ENCODE measurements at places on chromosomes 6 and 20. TPM values are rescaled to one million over a fixed set of nuclear protein-coding genes. Genes with fewer than 3 reads are reported as not detected.

The HCRTR2 gene
- polyA plus RNA-seq, result not detected

The MAP7 gene
- 1.5 TPM for polyA plus RNA-seq

The EEF1A2 gene
- polyA plus RNA-seq, result not detected

The BPIFA2 gene
- polyA plus RNA-seq, result not detected

The ZNF391 gene
- 1.8 TPM for polyA plus RNA-seq

The ELOVL4 gene
- 5.5 TPM for polyA plus RNA-seq
